A549 treated with AZD2906 at 1 μM for 4 hours (cell line): ENCODE measurements at places on chromosomes 1 and 21. TPM values are rescaled to one million over a fixed set of nuclear protein-coding genes. Genes with fewer than 3 reads are reported as not detected.

RAP1GAP gene
- 8.3 to 10.5 TPM (median 9.7 TPM) in 5 replicates for total RNA-seq

UROD gene
- total RNA-seq: 46.5 to 49.7 TPM (median 48.8 TPM) in 5 replicates

LRRC71 gene
- total RNA-seq: 0.06 to 0.19 TPM (median 0.15 TPM) in 5 replicates

MYCL gene
- 0.82 to 1.6 TPM (median 1.2 TPM) in 5 replicates for total RNA-seq
